Progenitor cell of endocrine pancreas (in vitro differentiated cells): ENCODE measurements at places on chromosomes 4 and X. TPM values are rescaled to one million over a fixed set of nuclear protein-coding genes. Genes with fewer than 3 reads are reported as not detected.

Gene CXCL6
- 0.44 and 1.1 TPM in 2 replicates for total RNA-seq

DNA sequence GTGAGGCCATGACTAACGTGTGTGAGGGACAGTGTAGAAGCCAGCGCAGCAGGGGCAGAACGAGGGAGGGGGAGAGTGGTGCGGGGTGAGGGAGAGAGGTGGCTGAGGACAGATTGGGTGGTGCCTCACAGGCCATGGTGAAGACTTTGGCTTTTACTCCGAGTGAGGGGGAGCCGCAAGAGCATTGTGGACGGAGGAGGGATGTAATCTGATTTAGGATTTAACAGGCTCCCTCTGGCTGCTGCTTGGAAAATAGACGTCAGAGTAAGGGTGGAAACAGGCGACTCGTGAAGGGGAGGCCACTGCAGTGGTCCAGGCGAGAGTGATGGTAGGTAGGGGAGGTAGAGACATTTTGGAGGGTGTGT lies 13.0 kb downstream of the PPP1R3F start:
- DNase-seq = no peak

DNA sequence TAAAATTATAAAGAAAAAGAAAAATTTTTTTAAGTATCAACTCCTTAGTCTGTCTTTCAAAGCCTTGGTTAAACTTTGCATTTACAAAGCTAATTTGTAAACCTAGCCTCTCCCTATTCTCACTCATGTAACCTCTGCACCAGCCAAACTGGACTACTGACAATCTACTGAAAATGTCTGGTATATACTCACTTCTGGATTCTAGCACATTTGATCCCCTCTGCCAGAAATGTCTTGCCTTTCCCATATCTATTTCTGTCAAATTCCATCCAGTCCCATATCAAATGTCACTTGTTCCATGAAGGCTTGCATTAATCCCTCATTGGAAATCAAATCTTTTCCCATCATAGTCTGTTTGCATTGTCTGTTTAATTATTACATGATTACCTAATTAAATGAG lies 105.8 kb upstream of the KLHL13 start:
- DNase-seq = no peak

Gene PDGFC
- 42.2 and 42.5 TPM in 2 replicates for total RNA-seq

GRCh38 chr4:184526228-184526627 lies 51.9 kb upstream of the IRF2 start:
- no peak for DNase-seq

- no peak for DNase-seq
Measured at GRCh38 chrX:100418556-100418955, 8.5 kb upstream of the PCDH19 start.

Gene UGT2A1
- not detected in 2 replicates for total RNA-seq

DNA sequence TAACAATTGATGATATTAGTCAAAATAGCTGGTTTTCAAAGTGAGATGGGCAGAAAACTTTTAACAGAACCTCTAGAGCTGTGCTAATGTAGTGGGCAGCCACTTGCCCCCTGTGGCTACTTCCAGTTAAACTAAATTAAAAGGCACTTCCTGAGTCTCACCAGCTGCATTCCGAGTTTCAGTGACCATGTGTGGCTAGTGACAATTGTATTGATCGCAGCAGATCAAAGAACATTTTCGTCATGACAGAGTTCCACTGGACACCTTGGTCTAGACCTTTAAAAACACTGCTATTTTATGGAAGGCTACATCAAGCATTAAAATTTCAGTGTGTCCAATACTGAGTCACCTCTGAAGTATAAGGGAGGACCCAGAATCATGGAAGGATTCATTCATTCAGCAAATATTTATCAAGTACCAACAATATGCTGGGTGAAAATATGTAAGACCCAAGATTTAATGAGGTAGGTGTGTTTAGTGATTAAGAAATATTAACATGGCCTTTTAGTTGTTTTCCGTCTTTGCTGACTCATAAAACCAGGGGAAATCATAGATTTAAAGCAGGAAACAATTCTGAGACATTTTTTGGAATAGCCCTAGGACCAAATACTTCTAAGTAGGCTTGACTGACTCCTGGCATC lies 5.1 kb upstream of the FAT1 start:
- no peak for DNase-seq

- no peak for DNase-seq
Measured at GRCh38 chr4:93605163-93605562, 223.4 kb upstream of the ATOH1 start.

Gene HERC6
- 6.2 and 7.3 TPM in 2 replicates for total RNA-seq

GRCh38 chr4:101855239-101855638 lies 64.7 kb downstream of the BANK1 start:
- no peak for DNase-seq

DNA sequence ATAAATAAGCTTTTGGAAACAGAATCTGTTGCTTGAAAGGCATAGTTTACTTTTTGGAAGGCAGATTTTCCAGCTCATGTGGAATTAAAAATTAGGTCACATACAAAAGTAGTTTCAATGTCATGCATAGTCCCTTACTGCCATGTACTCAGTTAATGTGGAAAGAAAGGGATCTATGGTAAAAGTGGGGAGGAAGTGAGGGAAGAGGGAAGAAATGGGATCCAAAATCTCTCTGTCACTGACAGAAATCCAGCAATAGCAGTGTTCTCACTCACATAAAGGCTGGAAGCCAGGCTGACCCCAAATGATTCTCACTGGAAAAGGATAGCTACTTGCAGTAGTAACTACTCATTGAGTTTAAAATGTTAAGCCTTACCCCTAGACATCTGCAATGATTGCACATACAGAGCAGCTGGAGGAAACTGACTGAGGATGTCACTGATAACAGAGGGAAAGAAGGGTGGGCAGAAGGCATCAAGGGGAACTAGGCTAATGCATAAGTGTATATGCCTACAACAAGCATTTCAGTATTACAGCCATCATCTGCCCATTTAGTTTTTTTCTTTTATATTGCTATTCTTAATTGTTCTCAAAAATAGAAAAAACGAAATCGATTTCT lies 445.6 kb downstream of the FAT4 start:
- DNase-seq = no peak

Gene CENPU
- total RNA-seq = 39.2 and 39.7 TPM in 2 replicates

Gene CPEB2
- total RNA-seq = 3.5 and 4.6 TPM in 2 replicates

DNA sequence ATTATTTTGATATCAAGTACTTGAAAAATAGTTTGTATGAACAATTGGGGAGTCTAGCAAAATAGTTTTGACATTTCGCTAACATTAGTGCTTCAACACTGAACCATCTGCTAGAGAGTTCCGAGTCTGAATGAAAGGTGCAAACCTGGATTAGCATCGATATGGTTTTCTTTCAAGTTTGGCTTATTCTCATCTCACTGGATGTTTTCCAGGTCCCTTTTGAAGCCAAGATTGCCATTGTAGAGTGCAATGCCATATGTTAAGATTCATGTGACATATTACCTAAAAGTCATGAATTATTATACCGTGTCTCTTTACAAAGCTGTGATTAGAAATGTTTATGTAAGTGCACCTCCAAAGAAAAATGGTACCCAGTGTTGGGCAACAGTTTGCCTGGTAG lies 36.8 kb upstream of the NAA11 start:
- DNase-seq = no peak

DNA sequence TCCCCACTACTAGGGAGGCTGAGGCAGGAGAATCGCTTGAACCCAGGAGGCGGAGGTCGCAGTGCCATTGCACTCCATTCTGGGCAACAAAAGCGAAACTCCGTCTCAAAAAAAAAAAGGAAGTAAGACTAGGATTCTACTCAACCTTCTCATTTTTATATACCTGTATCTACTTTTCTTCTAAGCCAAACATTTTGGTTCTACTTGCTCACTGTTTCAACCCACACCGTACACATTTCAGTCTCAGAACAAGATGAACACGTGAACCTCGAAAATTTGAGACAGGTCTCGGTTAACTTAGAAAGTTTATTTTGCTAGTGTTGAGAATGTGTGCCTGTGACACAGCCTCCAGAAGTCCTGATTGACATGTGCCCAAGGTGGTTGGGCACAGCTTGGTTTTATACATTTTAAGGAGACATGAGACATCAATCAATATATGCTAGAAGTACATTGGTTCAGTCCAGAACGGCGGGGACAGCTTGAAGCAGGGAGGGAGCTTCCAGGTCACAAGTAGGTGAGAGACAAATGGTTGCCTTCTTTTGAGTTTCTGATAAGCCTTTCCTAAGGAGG lies 3.7 kb downstream of the ADD1 start:
- no peak for DNase-seq

DNA sequence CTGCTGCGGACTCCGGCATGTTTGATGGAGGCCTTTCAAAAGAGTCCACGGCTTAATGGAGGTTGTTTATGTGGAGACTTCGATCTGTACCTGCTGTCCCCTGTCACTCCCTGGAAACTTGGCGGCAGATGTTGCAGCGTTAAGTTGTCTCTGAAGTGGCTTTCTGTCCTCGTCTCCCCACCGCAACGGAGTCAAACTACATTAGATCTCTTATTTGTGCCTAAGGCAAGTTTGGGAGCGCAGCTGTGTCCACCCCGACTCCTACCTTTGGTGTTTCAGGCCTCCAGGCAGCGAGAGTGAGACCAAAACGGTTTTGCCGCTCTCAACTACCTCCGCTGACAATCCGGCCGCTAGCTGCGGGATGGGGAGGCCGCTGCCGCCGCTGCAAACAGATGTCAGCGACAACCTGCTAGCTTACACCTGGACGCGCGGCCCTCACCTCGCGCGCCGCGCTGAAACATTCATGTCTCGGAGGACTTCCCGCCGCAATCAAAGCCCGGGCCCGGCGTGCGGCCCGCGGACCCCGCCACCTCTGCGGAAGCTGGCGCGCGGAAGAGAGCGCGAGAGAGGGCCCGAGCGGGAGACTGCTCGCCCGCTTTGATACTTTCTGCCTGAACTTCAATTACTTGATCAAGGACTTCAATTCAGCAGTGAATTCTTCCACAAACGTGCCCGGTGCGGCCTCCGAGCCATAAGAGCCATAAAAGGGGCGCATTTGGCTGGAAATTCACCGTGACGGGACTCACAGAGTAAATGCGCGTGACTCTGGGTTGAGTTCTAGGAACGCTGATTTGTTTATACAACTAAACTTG lies 108.4 kb downstream of the ANTXR2 start:
- peak; percentile 25 for DNase-seq

- no peak for DNase-seq
Measured at GRCh38 chrX:11733614-11734013, 24.4 kb upstream of the MSL3 start.

- DNase-seq = no peak
Measured at GRCh38 chr4:8639777-8640720, 47.5 kb downstream of the CPZ start.

- DNase-seq = no peak
Measured at GRCh38 chrX:40327085-40327484, 229.3 kb upstream of the BCOR start.
